ENCODE measurements at places on chromosomes 12 and 14.
A peak's percentile ranks its signal among the peaks of the same experiment; 100 is the strongest.

DNA sequence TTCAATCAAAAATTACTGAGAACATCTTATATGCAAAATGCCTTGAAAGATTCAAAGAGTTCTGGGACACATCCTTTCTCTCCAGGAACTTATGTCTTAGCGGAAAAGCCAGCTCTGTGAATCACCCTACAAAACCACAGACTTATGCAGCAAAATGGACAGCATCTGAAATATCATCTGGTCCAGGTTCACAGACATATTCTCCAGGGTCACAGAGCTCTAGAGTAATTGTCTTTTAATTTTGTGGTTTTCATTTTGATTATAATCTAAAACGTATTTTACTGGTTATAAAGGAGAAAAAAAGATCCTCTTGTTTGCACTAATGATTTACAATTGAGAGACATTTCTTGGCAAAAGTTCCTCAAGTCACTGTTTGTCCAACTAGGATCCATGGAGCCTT, 246.2 kb downstream of the MSRB3 start:
- DNase-seq = no peak

- DNase-seq = no peak
Measured at GRCh38 chr12:132264086-132265010, 65.0 kb downstream of the GALNT9 start.

GRCh38 chr14:68795597-68796417, 2.9 kb upstream of the ZFP36L1 start:
- peak; percentile 82 for DNase-seq

GRCh38 chr12:85784096-85784720, 52.0 kb downstream of the RASSF9 start:
- DNase-seq = no peak

DNA sequence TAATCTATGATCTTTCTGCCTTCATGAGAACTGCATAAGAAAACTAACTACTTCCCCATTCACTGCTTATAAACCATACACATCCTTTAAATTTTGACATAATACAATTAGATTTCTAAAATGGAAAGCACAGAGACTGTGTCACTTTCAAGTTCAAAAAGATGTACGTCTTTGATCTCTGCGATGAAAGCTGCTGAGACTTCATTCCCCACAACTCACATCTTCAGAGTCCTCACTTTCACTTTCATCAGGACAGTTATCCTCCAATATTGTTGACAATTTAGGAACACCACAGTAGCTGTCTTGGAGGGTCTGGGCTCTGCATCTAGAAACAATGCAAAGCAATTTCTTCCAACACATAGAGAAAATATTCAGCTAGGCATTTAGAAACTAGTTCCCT, 47.9 kb upstream of the KCNC2 start:
- no peak for DNase-seq

- DNase-seq = no peak
Measured at GRCh38 chr12:106769078-106769477, 5.4 kb upstream of the RIC8B start.

Measured in activated naive CD4-positive, alpha-beta T cell treated with anti-CD3 and anti-CD28 coated beads, Interleukin-2, amount 50 U/mL, for 72 hours (primary cell).